EH (cell line): ENCODE measurements at places on chromosomes 4 and X.

DNA sequence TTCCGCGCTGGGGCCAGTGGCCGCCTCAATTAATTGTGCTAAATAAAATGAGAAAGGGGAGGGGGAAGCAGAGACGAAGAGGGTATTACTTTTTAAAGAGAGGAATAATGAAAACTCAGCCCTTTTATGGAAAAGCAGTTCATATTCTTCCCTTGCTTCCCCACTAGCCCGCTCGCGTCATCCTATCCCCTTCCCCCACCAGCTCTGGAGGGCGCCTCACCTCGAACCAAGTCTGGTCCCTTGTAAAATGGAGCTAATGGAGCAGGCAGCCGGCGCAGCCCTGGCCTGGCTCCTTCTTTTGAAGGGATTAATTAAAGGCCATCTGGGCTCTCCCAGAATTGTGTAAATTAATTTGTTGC lies 511 bp upstream of the NKX6-1 start:
- DNase-seq, result no peak

DNA sequence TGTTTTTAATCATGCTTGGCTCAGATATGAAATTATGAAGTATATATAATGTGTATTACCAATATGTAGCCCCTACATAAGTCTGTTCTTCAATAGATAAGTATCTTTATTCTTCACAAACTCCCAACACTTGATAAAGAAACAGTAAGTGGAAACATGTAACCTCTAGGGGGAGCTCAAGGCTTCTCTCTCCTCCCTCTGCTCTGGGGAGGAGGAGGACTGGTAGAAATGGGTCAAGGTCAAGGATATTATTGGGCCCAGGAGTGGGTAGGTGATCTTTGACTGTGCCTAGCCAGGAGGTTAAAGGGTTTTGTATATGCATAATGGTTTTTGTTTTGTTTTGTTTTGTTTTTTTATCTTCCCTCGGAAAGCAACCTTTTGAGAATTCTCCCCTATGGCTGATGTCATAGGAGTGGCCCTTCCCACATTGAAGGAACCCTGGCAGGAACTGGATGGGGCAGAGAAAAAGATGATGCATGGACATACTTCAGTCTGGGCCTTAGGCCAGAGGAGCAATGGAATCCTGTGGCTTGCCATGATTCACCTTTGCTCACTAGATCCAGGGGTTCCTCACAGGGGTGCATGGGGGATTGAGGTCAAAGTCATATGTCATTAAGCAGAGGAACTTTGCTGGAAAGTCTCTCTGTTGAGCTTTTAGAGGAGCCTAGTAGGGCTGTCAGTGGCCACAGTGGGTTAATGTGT lies 460.3 kb downstream of the MID1IP1 start:
- DNase-seq, result peak; percentile 39

DNA sequence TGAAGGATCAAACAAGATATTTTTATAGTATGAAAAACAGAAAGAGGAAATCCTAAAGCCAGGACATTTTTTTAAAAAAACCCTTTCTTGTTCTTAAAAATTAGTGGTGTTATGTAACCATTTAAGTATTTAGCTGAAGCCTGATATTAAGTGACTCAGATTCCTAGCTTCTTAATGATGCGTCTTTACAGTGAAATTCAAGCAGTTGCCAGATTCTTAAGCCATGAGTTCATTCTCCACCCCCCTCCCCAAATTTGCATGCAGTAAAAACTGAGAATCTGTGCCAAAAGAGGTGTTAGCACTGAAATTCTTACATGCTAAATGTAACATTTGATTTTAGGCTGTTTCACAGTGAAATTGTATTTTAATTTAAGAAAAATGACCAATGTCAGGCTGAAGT lies 180.8 kb downstream of the RAPGEF2 start:
- DNase-seq, result peak; percentile 95

DNA sequence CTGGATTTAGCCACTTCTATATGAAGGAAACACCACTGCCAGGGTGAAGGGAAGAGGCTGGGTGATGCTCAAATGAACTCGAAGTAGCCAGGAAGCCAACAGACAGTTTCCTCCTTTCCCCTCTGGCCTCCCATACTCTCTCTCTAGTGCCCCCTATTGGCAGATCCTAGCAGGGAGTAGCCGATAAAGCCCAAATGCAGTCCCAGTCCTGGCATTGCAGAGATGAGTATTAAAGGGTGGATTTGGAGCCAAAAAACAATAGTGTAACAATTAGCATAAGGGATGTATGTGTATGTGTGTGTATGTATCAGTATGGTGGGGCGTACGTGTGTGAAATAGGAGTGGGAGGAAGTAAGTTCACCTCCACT lies 213.8 kb upstream of the LDB2 start:
- DNase-seq, result no peak

DNA sequence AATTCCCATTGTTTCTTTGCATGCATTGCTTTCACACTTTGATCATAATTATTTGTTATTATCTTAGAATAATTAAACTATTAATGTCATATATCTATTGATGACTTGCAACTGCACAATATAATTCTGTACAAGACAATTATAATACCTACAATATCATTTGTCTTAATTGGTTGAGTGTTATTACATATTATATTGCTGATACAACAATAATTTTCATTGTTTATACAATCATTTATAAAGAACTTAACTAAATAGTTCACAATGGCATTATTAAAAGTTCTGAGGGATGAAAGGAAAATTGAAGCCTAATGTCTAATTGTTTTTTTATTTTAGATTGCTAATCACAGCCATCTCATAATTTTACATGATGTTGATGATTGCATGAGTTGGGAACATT lies 227.6 kb downstream of the GALNTL6 start:
- no peak for DNase-seq

DNA sequence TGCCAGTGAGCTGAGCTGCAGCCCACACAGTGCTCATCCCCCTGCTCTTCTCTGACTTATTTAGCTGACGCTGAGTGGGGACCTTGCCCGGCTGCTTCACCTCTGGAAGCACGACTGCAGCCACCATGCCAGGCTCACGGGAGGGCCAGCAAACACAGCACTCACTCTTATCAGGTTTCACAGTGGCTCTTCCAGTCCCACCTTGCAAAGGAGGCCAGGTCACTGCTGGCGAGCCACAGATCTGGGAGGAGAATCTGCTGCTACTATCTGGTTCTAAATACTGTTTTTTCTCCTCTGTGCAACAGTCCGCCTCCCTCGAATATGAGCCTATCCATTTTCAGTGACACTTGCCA lies 6.7 kb upstream of the SPON2 start:
- no peak for DNase-seq

DNA sequence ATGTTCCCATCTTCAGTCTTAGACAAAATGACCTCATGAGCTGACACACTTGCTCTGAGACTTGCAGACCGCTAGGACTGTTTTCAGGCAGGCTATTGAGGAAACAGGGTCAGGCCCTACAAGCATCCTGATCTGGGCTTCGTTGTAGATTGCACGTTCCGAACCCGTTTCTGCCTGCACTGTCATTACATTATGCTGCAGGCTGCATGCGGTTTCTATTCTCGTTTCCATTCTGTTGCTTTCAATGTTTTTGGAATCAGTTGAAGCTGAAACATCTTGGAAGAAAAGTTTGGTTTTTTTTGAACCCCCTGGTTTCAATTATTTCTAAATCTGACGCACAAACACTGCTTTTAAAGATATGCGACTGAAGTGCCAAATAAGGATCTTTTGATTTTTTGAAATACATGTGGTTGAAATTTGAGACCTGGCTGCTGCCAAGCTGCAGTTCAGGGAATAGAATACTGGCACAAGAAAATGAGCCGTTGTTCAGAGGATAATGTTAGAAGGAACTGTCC lies 716.1 kb upstream of the INTU start:
- DNase-seq, result peak; percentile 89

GRCh38 chr4:85358831-85359230 lies 116.1 kb upstream of the ARHGAP24 start:
- DNase-seq, result no peak
